ENCODE measurements at places on chromosomes 1 and 21.

DNA sequence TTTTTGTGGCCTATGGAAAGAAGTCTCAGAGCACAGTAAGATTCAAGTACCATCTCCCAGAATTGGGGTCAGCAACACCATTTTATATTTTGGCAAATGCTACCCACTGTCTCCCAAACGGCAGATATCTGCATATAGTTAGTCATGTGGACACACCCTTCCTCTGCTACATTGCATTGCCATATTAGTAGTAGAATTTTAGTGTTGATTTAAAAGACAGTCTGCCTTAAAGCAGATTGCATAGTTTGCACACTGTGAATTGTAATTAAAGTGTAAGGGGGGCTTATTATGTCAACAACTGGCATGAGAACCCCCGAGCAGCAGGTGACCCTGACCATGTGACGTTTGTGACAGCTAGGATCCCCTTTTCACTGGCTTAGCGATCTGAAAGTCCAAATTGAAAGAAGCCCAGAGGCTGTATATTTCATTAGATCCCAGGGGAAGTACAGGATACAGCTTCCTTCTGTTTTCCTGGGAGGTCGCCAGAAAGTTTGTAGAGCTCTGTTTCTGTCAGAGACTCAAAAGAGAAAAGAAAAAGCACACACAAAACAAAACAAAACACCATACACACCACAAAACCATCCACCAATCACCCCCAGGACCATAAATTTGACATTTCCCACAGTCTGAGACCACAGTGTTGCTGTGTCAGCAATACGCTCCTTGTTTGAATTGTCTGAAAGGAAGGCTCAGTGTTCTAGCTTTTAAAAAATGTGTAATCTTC is 172.4 kb downstream of the NFIA start:
- no peak for DNase-seq

- no peak for DNase-seq
These were observed 27.1 kb downstream of the CELF3 start for GRCh38 chr1:151689494-151689893.

- peak; percentile 34 for DNase-seq
These were observed 76.2 kb upstream of the CXADR start for GRCh38 chr21:17436626-17437111.

DNA sequence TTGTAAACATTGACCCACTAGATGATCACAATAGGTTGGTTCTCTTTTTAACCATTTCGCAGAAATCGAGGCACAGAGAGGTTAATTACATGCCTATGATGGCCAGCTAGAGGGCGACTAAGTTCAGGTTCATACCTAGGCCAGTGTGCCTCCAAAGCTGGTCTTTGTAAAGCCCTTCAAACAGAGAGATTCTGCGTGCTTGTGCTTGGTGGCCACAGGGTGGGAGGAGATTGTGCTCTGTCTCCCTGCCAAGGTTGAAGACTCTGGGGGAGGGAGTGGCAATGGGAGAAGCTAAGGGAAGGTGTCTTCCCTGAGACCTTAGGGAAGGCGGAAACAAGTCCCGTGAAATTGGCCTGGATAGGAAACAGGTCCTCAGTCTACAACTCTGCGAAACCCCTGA is 59.1 kb upstream of the RBM15 start:
- no peak for DNase-seq

DNA sequence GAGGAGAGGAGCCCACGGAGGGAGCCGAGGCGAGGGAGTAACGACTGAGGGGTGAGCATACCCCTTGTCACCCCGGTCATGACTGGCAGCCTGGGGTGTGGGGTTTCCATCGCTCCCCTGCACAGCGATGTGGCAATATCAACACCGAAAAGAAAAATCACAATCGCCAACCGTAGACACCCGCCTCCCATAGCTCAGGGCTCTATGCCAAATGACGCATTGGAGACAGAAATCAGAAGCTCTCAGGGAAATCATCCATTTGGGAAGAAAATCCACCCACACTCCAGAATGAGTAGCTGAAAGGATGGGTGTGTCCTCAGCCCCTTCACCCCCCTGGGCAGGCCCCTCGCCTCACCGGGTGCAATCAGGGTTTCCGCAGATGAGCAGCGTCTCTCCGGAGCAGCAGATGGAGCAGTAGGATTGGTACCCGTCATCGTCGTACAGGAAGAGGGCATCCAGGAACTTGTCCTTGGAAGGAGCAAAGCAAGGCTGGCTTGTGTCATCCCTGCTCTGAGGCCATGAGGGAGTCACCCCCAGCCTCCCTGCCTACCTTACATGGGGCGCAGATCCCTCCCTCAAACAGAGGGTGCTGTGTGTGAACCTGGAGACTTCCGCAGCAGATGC is 2.5 kb downstream of the DNMT3L start:
- DNase-seq: no peak

- no peak for DNase-seq
These were observed 2.4 kb upstream of the KRTAP10-11 start for GRCh38 chr21:44643741-44644310.

GRCh38 chr1:232248276-232248820 is 381.6 kb downstream of the SIPA1L2 start:
- no peak for DNase-seq

DNA sequence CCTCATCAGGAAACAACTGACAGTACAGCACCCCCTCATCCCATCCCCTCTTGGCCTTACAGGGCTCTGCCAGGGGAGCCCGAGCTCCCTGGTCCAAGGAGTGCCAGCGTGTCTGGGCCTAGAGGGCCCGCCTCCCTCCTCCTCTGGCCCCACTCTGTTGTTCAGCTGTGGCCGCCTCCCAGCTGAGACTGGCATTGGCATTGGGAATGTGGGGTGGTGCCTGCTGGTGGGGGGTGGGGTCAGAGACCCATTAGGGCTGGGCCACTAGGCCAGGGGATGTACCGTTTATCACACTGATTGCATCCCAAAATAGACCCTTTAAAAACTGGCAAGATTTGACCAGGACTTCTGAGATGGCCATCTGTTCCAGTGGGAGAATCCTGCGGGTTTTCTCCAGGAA is 1.4 kb downstream of the LDLRAP1 start:
- no peak for DNase-seq

GRCh38 chr1:71210718-71211117 is 129.9 kb upstream of the ZRANB2 start:
- DNase-seq: no peak

DNA sequence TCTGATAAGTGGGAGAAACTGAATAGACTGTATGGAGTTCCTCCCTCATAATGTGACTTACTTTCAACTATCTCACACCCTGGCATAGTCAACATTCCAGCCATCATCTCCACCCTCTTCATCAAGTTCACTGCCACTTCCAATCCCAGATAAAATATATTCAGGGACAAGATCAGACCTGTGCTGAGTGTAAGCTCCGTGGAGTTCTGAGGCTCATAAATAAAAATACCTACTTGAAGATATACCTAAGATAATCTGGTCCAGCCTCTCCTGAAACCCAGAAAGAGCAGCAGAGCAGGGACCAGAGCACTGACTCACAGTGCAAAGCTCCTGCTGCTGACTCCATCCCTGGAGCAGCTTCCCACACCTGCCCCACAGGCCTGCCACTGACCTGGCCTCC is 1.7 kb upstream of the LCE7A start:
- no peak for DNase-seq

GRCh38 chr1:190455631-190456030 is 22.0 kb downstream of the BRINP3 start:
- no peak for DNase-seq
